ENCODE measurements at places on chromosomes 7 and 10.

DNA sequence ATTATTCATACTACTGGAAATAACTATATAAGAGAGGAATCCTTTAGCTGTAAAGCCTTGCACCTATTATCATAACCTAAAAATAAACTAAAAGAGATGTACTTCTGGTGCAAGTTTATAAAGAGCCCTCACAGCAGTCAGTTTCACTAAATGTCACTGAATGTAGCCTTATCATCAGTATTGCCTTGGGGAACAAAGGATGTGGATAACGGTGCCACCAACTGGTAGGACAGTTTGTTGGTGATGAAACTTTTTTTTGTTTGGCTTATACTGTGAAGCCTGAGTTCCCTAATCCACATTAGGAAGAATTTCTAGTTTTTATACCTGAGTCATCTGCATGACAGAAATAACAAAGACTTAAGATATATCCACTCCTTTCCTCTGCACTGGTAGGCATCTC is 117.9 kb upstream of the COL1A2 start:
- no peak for DNase-seq

DNA sequence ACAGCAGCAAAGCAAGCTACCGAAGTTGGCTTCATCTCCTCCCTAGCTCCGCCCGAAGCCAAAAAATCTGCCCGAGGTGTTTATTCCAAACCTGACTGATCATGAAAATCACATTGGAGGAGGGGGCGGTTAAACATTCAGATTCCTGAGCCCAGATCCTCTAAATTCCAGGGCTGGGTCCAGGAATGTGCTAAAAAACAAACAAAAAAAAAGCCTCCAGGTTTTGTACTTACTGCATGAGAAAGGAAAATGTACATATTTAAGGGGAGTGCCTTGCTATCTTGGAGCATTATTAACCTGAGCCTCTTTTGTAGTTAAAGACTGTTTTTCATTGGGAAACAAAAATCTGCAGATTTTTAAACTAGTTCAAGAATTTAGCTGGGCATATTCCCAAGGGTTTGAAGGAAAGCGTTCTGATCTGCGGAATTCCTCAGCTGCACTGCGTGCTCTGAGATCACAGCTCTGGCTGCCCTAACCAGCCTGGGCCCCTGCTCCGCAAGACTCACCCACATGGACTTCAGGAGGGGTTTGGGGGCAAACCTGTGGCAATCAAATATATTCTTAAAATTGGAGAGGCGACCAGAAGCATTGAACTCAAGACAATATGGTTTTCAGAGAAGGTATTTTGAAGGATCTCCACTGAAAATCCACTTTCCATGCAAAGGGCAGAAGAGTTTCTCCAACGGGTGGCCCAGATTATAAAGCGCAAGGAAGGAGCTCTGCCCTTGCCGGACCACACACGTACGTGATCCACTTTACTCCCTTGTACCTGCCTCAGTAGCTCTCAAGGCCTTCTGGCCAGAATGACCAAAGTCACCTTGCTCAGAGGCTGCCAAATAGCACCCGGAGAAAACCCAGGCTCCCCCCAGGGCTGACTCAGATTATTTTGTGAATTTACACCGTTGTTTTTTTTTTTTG is 10.0 kb upstream of the TNS3 start:
- no peak for DNase-seq

- no peak for DNase-seq
Observed at GRCh38 chr7:148148456-148148855, 442.1 kb upstream of the C7orf33 start.

DNA sequence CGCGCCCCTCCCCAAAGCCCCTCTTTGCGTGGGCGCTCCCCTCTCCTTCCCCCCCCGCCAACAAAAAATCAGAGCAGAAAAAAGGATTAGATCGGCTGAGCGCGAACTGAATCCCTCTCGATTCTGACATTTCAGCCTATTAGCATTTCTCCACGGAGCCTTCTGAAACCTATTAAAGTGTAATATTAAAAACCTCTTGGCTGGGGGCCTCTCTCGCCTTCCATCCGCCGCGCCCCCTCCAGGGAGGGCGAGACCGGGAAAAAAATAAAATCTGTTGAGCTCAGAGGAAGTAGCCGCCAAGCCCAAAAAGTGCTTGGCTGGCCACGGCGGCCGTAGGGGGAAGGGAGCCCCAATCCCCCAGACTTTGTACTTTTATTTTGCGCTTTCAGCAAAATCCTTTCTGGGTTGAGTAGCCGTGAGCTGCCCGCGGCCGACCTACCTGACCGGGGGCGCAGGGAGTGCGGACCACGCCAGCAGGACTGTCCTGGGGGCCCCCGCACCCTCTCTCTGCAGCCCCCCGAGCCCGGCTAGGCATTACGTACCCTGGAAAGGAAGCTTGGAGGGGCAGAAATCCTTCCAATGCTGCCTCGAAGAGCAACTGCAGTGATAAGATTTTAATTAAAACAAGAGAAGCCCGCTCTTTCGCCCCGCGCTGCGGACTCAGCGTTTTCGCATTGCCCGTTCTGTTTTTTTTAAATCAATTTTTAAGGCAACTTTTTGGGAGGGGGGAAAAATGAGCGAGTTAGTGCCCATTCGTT is 1.3 kb upstream of the TNRC18 start:
- DNase-seq: no peak

GRCh38 chr10:35041502-35041879 is 48.6 kb downstream of the CUL2 start:
- DNase-seq: no peak

DNA sequence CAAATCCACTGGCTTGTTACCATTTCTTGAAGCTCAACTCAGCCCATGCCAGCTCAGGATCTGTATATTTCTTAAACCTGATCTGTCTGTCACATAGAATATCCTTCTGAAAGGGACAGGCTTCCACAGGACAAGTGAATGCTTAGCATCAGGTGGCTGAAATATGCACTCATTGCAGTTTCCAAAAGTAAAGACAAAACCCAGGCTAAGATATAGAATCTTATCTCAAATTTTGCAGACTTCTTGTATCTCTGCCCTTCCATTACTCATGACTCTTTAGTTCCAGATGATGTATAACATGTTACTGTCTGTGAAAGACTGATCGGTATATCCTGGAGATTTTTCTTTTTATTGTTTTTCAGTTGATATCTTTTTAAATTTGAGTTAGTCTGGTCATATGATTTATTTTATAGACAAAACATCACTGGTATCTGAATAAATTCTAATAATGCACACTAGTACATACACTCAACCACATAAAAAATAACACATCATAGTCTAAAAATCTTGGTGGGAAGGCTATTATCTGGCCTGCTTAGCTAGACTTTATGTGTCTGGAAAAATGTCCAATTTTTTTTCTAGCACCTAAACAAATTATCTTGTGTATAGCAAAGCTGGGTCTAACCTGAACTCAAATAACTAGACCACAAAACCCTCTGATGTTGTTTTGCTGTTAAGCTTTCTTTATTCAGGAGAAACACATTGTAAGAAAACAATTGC is 182.6 kb downstream of the ADAM12 start:
- no peak for DNase-seq

GRCh38 chr7:28510026-28510369 is 97.7 kb downstream of the CREB5 start:
- DNase-seq: no peak

GRCh38 chr7:130960208-130960988 is 226.4 kb upstream of the KLF14 start:
- no peak for DNase-seq

DNA sequence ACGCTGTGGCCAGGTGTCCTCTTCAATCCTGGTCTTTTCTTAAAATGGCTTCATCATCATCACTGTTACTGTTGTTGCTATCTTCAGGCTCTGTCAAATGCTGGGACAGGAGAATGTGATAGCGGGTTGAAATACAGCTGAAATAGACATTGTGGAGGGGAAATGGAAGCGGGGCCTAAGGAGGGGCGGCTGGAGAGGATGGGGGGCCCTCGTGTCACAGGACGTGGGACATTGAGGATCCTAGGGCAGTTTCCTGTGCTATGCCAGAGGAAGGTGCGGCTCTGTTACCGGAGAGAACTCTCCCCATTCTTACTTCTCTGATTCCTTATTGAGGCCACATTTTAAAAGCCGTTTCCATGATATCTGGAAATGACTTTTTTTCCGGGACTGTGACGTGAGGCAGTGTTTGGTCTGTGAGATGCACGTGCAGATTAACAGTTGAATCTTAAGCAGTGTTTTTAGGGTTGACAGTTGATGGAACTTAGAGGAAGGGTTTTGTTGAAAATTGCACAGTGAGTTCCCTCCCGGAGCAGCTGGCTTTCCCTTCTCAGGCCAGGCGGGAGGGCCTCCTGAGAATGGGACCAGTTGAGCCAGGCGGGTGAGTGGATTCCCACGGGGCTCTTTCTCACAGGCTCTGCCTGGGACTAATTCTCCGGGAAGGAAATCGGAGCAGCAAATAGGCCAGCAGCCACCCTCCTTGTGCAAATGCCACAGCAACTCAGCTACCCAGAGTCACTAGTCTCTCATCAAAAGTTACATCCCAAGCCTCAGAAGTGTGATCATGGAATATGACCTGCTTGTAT is 125.2 kb downstream of the TACC2 start:
- DNase-seq: no peak

- no peak for DNase-seq
Observed at GRCh38 chr7:30805931-30806330, 34.7 kb downstream of the MINDY4 start.

DNA sequence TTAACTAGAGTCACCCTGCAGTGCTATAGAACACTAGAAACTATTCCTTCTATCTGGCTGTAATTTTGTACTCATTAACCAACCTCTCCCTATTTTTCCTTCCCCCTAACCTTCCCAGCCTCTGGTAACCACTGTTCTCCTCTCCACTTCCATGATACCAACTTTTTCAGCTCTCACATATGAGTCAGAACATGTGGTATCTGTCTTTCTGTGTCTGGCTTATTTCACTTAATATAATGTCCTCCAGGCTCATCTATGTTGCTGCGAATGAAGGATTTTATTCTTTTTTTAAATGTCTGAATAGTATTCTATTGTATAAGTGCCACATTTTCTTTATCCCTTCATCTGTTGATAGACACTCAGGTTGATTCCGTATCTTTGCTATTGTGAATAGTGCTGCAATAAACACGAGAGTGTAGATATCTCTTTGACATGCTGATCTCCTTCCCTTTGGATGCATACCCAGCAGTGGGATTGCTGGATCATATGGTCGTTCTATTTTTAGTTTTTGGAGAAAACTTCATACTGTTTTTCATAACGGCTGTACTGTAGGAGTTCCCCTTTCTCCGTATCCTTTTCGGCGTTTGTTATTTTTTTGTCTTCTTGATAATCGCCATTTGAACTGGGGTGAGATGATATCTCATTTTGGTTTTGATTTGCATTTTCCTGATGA is 101.4 kb downstream of the FAM107B start:
- DNase-seq: no peak

- no peak for DNase-seq
Observed at GRCh38 chr10:34198953-34199352, 616.1 kb downstream of the PARD3 start.

GRCh38 chr7:137687556-137688265 is 159.1 kb downstream of the DGKI start:
- DNase-seq: no peak

- DNase-seq: no peak
Observed at GRCh38 chr7:35691827-35692307, 3.1 kb downstream of the HERPUD2 start.

DNA sequence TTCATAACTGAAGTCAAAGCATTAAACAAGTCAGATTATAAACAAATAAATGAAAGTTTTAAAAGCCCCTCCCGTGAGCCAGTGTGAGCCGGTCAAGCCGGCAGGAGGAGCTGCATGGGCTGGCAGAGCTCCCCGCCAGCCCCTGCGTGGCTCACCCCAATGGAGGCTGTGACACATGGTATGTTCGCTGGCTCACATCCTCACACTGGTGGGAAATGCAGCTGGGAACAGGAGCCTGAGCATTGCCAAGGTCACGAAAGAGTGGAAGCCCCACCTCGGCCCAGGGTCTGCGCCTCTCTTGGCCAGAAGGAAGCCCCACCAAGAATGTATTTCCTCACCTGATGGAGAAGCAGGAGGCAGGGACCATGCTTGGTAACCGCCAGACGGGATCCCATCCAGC is 261.7 kb upstream of the TCERG1L start:
- no peak for DNase-seq

GRCh38 chr7:65938336-65938895 is 43.6 kb downstream of the GUSB start:
- no peak for DNase-seq

Data from GM12891 (cell line).